Substantia nigra (tissue), 51 donors: ENCODE measurements at places on chromosomes 1 and 21.

DNA sequence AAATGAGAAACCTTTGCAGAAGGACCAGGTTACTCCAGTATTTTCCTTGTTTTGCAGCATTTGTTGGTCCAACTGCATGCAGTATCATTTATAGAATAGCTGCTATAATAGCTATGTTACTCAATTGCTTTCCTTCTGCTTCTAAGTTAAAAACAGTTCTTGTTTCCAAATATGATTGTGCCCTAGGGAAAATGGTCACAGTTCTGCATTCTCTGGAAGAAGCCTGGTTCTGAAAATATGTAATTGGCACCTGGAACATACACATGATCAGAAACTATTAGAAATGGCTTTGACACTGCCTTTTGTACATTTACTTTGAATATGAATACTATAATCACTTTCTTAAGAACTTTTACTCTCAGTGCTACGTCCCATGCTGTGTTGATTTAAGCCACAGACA is 33.6 kb downstream of the HENMT1 start:
- DNase-seq, result no peak

GRCh38 chr1:112975336-112975735 is 19.3 kb upstream of the SLC16A1 start:
- DNase-seq, result no peak

- DNase-seq, result no peak
Observed at GRCh38 chr21:44728716-44729115, 17.3 kb upstream of the TSPEAR start.

DNA sequence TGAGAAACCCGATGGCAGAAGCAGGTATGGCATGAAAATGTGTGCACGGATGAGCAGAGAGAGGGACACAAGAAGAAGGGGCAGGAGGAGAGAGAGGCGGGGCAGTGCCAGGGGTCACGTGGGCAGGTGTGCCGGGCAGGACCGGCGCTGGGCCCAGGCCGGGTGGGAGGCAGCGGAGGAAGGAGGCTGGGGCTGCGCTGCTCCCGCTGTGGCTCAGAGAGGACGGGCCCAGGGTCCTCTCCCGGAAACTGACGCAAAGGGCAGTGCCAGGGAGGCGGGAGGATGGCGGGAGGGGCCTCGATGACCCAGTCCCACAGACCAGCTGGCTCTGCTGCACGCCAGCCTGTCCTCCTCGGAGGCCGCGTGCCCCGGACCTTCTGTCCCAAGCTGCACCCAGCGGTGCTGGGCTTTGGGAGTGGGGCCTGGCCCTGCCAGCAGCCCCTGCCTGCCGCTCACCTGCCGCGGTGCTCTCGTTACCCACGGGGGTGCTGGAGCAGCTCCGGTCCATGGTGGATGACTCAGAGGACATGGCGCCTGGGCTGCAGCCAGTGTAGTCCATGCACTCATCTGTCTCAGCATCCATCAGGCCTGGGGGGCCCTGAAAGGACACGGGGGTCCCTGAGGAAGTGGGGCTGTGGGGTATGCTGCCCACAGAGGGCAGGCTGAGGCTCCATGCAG is 153.9 kb downstream of the CASZ1 start:
- no peak for DNase-seq

DNA sequence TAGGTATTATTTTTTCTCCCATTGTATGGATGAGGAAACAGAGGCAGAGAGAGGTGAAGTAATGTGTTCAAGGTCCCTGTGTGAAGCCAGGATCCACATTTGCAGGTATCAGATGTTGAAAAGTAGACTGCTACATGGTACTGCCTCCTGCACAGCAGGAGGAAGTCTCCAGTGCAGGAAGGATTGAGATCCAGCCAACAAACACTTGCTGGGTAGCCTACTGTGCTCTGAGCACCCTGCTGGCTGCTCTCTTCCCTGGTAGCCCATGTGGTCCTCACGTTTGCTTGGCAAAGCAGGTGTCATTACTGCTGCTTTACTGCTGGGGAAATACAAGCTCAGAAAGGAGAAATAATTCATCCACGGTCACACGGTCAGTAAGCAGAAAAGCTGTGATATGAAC is 21.3 kb upstream of the GRIK3 start:
- no peak for DNase-seq

- DNase-seq, result no peak
Observed at GRCh38 chr1:54754486-54755285, 9.6 kb downstream of the PARS2 start.

DNA sequence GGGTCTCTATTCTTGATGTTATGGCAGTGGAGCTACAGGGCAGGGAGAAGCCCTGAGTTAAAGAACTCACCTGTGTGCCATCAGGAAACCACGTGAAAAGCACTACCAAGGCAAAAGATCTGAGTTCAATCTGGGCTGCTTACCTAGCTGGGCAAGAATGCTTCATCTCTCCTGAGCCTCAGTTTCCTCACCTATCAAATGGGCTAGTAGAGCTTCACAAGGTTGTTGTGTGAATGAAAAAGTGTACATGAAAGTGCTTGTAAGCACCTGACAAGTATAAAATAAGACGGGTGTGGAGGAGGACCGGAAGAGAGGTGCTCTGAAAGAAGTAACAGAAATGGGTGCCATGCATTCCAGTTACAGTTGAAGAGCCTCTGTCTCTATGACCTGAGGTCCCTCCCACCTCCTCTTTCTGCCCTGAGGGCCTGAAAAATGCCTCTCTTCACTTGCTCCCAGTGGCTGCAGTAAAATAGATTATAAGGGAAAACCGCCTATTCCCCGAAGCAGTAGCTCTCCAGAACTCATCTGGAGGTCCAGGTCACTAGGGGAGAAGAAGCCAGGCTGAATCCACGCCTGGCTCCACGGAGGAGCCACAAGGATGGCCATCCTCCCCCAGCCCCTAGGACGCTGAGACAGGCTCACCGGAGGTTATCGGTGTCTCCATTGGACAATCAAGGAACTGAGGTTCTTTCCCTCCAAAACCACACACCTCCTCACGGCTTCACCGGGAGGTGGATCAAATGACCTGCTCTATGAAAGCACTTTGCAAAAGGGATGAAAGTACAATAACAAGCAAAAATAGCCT is 1.4 kb downstream of the GPR161 start:
- no peak for DNase-seq

DNA sequence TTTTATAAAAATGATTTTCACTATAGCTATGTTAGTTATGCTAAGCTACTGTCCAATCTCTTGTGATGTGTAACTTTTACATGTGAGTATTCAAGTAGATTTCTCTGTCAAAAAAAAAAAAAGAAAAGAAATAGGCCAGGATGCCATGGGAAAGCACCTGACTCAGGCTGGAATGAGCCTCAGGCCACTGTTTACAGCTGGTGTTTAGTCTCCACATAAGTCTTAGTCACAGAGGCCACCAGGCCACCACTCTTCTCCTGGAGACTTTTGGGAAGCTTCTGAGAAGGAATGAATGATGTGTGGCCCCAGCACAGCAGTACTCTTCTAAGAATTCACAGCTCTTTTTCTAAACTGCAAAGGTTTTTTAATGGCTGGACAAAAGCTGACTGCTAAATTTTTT is 48.9 kb downstream of the CHML start:
- DNase-seq, result no peak

GRCh38 chr1:215267495-215267894 is 185.0 kb downstream of the KCNK2 start:
- no peak for DNase-seq

DNA sequence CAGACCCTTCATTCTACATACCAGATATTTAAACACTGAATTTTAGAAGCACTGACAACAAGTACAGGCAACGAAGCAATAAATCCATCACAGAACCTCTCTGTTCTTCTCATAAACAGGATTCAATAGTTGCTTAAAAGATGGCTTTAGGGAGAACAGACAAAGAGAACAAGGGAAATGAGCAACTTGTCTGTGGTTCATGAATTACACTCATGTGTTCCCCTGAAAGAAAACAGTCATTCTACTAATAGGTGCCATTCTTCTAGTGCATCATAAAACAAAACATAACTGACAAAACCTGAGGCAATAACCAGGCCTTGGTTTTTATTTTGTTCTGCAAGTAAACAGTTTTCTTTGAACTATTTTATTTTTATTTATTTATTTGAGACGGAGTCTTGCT is 6.8 kb downstream of the GNL2 start:
- DNase-seq, result no peak

- DNase-seq, result no peak
Observed at GRCh38 chr1:7208647-7209180, 423.5 kb downstream of the CAMTA1 start.

DNA sequence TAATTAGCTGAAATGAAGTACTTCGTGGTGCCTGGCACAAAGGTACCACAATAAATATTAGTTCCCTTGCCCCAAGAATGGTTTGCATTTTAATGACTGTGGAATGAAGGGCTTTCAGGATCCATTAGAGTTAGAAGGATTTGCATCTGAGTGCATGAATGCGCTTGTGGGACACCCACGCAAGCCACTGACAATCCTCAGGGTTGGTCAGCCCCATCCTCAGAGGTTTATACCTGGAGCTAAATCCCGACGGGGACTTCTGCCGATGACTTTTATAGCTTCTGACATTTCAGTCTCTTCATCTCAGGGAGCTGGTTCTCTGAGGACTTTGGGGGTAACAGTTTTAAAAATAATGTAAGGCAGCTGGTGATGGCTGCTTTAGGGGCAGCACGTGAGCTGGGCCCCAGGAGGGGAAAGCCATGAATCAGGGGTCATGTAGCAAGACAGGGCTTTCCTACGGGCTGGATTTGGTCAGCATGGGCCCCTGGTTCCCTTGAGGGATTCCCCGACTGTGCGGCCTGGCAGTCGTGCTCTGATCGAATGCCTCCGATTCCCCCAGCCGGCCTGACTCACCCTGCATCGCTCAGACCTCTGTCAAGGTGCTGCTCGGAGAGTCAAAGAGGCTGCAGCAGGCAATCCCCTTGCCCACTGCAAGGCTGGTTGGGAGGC is 20.8 kb upstream of the IL10 start:
- no peak for DNase-seq

DNA sequence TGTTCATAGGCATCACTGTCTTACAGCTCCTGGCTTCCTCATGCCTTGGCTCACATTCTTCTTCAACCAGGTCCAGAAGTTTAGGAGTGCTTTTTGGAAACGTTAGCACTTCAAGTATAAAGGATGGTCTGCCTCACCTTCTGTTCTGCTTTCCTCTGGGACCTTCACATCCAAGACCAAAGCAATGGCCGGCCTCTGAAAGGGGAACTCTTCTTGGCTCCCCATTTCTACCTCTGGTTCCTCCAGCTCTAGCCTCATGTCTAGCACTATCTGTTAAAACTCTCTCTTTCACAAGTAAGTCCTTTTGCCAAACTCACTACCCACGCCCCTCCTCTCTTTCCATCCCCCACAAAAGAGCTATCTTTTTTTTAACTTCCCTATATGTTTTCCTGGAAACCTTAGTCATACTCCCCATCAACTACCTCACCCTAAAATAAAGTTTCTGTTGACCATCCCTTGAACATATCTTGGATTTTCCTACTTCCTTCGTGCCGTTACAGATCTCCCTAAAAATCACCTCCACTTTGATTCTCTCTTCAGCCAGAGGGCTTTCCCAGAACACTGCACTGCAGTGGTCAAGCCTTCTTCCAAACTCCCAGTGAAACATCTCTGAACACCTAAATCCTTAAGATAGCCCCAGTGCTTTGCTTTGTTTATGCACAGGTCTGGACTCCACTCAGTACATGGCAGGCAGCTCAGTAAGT is 7.9 kb downstream of the SORT1 start:
- no peak for DNase-seq

DNA sequence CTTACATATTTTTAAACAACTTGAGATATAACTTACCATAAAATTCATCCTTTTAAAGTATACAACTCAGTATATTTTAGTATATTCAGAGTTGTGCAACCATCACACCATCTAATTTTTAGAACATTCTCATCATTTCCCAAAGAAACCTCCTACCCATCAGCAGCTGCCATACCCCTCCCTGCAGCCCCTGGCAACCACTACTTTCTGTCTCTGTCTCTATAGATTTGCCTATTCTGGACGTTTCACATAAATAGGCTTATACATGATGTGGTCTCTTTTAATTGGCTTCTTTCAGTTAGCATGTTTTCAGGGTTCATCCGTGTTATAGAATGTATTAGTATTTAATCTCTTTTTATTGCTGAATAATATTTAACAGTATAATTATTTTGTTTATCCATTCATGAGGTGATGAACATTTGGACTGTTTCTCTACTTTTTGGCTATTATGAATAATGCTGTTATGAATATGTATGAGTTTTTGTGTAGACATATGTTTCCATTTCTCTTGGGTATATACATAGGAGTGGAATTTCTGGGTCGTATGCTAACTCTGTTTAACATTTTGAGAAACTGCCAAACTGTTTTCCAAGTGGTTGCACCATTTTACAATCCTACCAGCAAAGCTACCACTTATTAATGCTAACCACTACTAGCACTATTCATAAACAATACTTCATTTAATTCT is 29.5 kb downstream of the WDR26 start:
- no peak for DNase-seq

DNA sequence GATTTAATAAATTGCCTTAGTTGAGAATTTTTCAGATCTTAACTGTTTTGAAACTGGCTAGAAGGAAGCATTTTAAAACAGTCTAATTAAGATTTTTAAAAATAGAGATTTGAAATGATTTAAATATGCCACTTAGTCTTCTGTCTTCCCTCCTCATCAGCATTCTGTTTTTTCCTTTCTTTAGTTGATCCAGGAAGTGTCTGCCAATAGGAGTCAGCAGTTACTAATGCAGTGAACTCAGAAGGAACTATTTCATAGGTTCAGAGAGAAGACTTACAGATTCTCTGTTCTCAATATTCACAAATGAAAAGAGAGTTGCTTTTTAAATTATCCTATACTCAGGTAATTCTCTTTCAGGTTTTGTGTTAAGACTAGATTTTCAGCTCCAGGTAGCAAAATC is 84.5 kb downstream of the RPS6KC1 start:
- no peak for DNase-seq

GRCh38 chr1:107829036-107829770 is 135.8 kb downstream of the VAV3 start:
- no peak for DNase-seq

DNA sequence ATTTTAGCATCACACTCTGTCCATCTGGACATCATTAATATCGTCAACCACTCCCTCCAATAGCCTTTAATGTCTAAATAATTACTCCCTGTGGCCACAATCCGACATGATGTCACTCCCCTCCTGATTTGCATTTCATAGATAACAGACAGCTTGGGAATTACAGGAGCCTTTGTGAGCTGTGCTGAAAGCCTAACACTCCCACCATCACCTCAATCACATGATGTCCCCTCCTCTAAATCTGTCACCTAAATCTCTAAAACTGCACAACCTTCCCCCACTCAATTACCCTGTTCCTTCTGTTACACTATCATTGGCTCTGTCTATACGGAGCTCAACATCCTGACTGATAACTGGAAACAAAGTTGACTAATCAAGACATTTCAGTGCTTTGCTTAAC is 14.3 kb downstream of the NHLH2 start:
- no peak for DNase-seq

GRCh38 chr1:156660752-156661112 is 16.5 kb downstream of the NES start:
- no peak for DNase-seq

DNA sequence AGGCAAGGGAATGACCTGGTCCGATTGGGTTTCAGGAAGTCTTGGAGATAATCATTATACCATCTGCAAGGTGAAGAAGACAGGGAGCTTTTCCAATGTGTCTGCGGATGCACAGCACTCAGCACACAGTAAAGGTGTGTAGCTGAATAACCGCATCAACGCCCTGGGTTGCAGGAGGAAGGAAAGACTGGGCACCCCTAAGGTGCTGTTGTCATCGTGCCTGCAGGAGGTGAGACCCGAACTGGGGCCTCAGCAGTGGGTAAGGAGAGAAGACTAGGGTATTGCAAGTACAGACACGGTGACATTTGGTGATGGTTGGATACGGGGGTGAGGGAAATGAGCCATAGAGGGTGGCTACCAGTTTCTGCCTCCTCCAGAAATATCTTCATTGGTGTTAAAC is 1.1 kb upstream of the TRIM62 start:
- no peak for DNase-seq
